PC-9 (cell line): ENCODE measurements at places on chromosomes 2 and 18.

DNA sequence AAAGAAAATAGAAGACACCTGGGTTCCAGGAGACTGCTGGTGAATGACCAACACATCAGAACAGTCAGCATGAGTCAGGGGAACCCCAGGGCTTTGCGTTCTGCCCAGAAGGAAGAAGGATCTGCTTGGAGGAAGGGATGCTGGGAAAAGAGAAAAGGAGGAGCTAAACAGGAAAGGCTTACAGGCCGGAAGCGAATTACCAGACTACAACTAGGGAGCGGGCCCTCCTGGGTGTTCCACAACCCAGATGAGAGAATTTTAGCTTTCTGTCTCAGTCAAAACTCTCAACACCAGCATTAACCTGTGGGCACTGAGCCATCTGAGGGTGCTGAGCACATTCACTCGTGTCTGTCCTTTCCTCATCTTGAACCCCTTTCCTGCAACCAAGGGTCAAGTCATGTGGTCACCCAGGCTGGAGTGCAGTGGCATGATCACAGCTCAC lies 19.2 kb downstream of the CDC42EP3 start:
- DNase-seq: peak; percentile 80

- DNase-seq: no peak
Measured at GRCh38 chr2:179171371-179171770, 93.3 kb downstream of the SESTD1 start.

- no peak for DNase-seq
Measured at GRCh38 chr2:102749938-102750337, 11.9 kb upstream of the TMEM182 start.

DNA sequence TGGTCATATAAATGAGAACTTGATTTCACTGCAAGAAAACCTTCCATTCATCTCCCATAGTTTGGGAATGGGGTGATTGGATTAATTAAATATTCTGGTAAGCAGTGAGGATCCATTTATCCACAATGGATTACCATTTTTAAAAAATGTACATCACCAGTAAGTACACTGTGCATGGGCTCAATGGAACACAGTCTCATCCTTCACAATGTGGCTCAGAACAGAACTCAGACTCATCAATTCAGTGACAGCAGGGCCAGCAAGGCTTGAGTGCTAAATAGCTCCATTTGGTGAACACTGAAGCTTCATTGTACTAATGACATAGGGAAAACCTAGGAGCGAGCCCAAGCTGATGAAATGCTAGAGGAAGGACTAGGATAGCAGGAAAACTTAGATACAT lies 223.8 kb downstream of the CMPK2 start:
- no peak for DNase-seq

DNA sequence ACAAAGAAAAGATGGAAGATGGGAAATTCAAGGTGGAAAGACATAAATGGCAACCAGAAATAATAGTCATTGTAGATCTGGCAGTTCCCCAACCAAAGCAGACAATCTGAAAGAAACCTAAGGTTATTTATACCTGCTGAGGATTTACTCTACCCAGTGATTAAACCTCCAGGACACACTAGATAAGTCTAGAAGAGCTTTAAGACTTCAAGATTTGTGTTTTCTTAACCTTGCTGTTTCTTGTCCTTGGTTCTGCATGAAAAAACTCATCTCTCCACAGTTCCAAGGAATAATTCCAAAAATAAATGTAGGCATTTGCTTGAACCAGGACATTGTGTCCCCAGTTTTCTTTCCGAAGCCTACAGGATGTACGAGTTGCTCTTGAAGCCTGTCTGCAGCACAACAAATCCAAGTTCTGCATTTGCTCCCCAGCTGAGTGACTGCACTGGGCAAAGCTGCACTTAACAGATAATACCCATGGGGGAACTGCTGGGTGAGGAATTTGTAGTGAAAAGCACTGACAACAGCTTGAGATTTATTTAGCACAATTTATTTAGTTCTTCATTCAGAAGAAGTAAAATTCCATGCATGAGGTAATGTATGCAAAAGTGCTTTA lies 19.8 kb downstream of the DTNA start:
- DNase-seq: no peak

DNA sequence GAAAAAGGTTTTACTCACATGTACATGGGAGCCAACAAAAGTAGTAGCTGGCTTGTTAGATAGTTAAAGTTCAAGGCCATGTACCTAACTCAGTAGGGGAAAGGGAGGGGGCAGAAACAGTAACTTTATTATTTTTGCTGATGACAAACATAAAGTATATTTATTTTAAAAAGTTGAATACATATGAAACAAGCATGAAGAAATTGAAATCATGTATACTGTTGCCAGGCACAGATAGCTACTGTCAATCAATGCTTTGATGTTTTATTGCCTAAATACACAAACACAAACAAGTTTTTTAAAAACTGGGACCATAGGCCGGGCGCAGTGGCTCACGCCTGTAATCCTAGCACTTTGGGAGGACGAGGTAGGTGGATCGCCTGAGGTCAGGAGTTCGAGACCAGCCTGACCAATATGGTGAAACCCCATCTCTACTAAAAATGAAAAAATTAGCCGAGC lies 7.6 kb upstream of the PSD4 start:
- no peak for DNase-seq

GRCh38 chr18:2987876-2988790 lies 24.8 kb downstream of the LPIN2 start:
- DNase-seq: peak; percentile 67

- peak; percentile 67 for DNase-seq
Measured at GRCh38 chr2:234373060-234373459, 123.8 kb downstream of the ARL4C start.

DNA sequence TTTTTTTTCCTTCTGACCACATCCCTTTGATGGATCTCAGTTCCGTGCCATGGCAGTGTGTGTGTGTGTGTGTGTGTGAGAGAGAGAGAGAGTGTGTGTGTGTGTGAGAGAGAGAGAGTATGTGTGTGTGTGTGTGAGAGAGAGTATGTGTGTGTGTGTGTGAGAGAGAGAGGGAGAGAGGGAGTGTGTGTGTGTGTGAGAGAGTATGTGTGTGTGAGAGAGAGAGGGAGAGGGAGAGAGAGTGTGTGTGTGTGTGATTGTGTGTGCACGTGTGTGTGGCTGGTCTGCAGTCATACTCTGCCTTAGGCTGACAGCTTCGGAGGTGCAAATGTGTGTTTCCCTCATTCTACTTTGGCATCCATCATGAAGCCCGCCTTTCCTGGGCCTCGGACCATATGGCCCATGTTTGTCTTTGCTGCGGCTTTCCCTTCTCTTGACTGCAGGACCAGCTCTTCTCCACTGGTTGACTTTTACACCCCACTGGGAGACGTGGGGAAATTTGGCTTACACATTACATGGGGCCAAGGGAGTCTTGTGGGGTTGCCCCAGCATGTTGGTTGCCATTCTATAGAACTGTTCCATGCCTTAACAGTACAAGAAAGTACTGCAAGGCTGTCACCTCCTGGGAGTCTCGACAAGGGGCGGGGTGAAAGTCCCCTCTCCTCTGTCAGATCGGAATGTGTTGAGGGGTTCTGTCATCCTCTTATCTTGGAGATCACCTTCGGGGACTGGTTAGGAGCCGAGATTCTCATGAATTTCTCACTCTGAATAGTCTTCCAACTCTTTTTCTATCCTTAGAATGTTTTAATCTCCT lies 21.6 kb downstream of the TSN start:
- DNase-seq: no peak

GRCh38 chr2:11870584-11870983 lies 124.2 kb downstream of the LPIN1 start:
- DNase-seq: no peak

- peak; percentile 56 for DNase-seq
Measured at GRCh38 chr2:71129114-71129901, 721 bp downstream of the MCEE start.

GRCh38 chr18:39966275-39966674 lies 1988.8 kb upstream of the PIK3C3 start:
- no peak for DNase-seq

- no peak for DNase-seq
Measured at GRCh38 chr18:12604445-12605007, 53.4 kb downstream of the SPIRE1 start.

- DNase-seq: no peak
Measured at GRCh38 chr2:154280543-154280942, 408.8 kb downstream of the GALNT13 start.

DNA sequence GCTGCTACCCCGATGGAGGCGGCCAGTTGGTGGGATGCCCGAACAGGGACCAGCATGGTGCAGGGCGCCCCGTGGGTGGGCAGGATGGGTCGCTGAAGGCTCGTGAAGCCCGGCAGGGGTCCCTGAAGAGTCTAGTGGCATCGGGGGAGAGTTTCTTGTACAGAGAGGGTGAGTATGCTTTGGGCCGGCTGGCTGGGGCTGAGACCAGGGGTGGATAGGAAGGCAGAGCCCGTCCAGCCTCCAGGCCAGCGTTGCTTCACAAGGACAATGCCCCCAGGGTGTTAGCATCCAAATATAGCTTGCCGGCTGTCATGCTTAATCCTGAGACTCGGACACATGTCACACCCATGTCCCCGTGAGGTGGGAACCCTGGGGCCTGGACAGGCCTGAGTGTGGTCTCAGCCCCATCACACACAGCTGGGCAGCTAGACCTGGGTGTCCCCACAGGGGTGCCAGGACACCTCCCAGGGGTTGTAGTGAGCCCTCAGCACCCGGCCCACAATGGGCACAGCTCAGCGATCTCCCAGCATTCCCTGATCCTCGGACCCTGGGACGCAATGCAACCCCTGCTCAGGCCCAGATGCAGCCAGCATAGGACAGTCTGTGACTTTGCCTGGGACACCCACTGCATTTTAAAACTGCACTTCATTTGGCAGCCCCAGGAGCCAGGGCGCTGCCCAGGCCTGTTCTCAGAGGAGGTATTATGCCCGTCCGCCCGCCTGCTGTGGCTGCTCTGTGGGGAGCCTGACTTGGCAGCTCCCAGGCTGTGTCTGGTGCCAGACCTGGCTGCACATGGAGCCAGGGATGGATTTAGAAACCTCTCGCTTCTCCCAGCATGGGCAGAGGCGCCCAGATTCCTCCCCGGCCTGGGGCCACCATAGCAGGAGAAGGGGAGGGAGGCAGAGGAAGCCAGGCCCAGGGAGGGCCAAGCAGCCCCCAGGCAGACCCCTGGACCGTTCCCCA lies 36.4 kb downstream of the RAMP1 start:
- no peak for DNase-seq

DNA sequence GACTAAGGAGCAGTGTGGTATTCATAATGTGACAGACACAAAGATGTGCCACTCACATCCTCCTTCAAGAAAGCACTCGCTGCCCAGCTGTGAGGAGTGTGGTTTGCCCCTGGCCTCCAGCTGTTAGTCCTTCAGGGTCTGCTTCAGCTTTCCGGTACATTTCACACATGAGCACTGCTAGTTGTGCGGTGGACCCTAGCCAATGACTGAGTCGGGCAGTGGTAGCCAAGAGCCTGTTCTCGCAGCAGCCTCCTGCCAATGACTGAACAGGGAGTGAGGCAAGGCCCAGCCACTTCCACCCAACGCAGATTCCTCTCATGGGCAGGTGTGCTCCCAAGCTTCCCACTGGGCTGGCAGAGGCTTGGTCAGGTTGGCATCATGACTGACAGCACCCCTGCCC lies 254.3 kb downstream of the RBM43 start:
- no peak for DNase-seq

DNA sequence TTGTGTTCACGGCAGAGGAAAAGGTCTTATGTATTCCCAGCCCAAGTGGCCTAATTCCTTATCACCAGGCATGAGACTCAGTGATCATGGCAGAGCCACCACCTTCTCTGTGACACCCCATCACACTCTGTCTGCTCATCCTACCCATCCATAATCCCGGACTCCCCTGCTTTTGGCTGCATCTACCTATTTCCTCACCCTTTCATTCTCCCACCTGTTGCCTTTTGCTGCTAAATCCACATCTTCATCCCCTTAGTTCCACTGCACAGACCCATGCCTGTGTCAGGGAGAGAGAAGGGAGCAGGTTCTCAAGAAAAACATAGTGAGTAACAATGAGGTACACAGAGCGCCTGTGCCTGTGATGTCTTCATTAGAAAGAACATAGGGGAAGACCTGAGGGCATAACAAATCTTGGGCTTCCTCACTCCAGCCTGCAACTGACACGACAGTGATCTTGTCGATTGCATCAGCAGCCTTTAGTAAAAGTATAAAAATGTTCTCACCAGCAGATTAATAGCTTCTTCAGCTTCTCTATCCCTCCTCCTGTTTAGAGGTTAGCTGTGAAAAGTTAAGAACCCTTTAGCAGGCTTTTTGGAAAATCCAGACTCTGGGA lies 246.5 kb upstream of the SPRED2 start:
- no peak for DNase-seq

DNA sequence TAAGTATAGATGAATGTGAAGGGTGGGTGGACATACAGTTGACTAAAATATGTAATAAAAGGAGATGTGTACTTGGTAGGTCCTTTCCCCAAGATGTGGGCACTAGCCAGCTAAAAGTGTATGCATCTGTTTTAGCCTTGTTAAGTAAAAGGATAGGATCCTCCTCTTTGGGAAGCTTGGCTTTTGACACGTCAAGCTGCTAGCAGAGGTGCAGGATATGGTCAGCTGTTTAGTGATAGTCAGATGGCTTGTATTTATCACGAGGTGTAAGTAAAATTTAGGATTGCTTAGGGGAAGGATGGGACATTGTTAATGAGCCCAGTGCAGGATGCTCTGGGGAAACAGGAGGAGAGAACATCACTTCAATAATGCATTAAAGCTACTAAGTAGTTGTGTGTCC lies 1.5 kb downstream of the MFSD6 start:
- no peak for DNase-seq

- no peak for DNase-seq
Measured at GRCh38 chr2:29900971-29901633, 20.3 kb downstream of the ALK start.

DNA sequence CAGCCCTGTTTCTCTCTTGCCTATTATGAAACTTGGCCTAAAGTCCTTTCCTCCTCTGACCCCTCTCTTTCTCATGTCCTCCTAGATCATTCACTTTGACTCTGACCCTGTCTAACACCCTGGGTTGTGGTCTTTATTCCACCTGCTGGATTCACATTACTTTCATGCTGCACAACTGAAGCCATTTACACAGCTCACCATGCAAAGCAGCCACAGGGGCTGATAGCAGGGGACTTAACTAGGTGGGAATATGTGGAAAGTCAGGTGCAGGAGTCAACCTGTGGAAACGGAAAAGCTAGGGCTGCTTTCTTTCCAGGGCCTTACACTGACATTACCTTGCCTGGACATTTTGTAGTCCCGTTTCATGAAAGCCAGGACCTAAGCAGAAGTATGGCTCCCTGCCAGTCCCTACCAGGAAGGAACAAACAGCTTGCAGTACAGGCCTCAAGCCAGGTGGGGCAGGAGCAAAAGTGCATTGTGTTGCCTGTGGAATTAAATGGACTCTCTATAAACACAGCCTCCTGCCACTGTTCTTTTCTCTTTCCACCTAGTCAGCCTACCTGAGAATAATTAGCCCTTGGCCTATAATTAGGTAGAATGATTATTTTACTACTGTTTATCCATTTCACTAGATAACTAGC lies 11.8 kb downstream of the MAPRE3 start:
- DNase-seq: peak; percentile 67

GRCh38 chr18:46322941-46323340 lies 218.8 kb downstream of the HAUS1 start:
- DNase-seq: no peak

DNA sequence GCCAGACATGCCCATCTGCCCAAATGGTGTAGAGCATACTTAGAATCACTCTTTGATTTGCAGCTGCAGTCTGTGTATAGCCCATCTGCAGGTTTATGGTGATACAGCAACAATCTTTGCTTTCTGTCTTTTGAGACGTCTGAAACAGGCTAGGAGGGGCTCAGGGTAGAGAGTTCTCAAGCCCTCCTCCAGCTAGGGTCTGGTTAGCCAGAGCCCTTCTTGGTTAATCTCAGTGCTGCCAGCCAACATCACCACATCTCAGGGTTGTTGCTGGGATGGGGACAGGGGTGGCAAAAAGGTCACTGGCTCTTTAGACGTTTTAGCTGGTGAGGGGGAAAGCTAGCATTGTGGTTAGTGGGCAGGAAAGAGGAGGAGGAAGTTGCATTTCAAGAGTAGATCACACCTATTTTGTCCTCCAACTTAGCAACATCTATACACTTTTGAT lies 136.6 kb upstream of the ACAA2 start:
- DNase-seq: no peak
